Kidney tubule cell (primary cell): ENCODE measurements at places on chromosomes 6 and 20.
A peak's percentile ranks its signal among the peaks of the same experiment; 100 is the strongest.

- DNase-seq = no peak
These were observed 170.2 kb upstream of the PMEPA1 start for GRCh38 chr20:57879779-57880570.

DNA sequence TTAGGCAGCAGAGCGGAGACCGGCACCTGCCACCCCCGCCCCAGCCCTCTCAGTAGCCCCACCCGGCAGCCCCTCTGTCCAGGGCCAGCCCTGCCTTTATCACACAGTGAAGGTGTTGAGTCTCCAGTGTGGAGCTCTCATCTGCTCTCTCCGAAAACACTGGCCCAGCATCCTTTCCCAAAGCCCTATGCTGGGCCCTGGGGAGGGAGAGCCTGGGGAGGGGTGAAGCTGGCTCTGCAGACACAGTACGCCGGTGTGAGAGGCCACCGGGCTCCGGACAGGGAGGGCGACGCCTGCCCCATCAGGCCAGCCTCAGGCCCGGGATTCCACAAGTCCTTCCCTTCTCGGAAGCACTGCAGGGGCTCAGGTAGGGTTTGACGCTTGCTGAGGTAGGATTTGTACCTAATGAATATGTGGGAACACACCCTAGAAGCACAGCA lies 186.9 kb downstream of the ERMARD start:
- DNase-seq = no peak

GRCh38 chr6:105832313-105832761 lies 253.8 kb upstream of the PRDM1 start:
- DNase-seq = peak; percentile 33

GRCh38 chr6:140893432-140893831 lies 1239.3 kb upstream of the GJE1 start:
- DNase-seq = no peak

- no peak for DNase-seq
These were observed 1.9 kb downstream of the PCK1 start for GRCh38 chr20:57562541-57563465.

DNA sequence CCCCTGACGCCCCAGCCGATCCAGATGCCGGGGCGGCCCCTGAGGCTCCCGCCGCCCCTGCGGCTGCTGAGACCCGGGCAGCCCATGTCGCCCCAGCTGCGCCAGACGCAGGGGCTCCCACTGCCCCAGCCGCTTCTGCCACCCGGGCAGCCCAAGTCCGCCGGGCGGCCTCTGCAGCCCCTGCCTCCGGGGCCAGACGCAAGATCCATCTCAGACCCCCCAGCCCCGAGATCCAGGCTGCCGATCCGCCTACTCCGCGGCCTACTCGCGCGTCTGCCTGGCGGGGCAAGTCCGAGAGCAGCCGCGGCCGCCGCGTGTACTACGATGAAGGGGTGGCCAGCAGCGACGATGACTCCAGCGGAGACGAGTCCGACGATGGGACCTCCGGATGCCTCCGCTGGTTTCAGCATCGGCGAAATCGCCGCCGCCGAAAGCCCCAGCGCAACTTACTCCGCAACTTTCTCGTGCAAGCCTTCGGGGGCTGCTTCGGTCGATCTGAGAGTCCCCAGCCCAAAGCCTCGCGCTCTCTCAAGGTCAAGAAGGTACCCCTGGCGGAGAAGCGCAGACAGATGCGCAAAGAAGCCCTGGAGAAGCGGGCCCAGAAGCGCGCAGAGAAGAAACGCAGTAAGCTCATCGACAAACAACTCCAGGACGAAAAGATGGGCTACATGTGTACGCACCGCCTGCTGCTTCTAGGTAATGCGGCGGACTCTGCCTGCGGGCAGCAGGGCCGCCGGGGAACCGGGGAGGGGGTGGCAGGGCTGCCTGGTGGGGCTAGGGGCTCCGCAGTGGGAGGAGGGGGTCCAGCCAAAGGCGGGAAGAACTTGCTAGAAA lies 2.3 kb downstream of the GNAS start:
- DNase-seq = no peak

GRCh38 chr6:116507324-116507723 lies 4.1 kb upstream of the CALHM5 start:
- no peak for DNase-seq

GRCh38 chr6:160505970-160506369 lies 157.8 kb downstream of the SLC22A3 start:
- no peak for DNase-seq

DNA sequence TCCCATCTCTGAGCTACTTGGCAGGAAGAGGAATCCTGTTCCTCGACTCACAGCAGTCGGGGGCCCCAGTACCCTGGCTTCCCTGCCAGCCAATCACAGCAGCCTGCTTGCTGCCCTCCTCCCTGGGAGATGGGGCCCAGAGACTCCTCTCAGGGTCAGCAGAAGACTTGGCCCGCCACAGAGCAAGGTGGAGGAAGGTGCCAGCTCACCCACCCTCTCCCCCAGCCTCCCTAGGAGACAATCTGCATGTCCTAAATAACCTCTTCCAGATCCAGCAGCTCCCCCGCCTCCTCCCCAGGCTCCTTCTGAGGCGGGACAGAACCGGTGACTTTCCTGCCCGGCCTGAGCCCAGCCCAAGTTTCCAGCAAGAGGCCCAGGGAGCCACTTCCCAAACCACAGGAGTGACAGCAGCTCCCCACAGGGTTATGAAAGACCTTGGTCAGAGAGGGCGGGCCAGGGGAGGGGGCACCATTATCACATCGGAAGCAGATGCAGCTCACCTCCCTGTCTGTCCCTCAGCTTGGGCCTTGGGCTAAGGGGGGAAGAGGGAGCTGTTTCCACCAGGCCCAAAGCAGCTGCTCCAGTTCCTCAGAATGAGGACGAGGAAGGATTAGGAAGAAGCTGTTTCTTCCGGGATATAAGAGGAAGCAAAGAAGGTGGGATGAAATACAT lies 2.3 kb downstream of the CCND3 start:
- DNase-seq = peak; percentile 11

DNA sequence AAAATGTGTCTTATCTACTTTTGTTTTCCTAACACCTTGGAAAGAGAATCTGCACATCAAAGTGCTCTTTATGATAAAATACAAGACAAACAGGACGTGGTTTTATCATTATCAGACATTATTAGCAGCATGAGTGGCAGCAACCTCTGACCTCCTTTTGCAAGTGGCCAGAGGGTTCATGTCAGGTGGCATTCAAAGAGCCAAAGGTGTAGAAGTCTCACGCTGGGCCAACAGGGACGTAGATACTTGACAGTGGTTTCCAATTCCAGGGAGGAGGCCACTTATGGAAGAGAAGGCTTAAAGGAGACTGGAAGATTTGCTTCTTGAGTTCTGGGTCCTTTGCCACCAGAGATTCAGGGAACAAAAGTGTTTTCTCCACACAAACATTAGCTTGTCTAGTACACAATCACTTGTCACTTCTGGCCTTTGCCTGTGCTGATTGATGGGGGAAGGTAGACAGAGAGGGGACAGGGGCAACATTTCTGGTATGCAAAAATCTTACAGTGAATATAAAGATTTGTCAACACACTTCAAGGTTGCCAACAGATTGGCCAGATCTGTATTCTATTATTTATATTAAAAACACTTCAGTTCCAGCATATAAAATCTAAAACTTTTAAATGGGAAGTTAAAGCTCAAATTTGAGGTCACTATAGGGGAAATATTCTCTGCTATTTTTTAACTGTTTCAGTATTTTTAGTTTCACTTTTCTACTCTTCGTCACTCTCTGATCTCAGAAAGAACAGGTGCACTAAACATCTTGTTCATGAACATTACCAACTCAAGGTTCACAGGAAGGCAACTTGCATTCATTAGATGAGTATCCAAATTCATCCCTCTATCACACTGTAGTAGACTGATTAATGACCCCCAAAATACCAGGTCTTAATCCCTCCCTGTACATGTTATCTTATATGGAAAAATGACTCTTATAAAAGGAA lies 52.1 kb upstream of the FBXO30 start:
- no peak for DNase-seq

- peak; percentile 49 for DNase-seq
These were observed 8.9 kb upstream of the MLN start for GRCh38 chr6:33812669-33813068.

GRCh38 chr6:34459899-34460593 lies 5.8 kb upstream of the PACSIN1 start:
- peak; percentile 54 for DNase-seq

GRCh38 chr20:4047614-4048013 lies 32.3 kb upstream of the RNF24 start:
- DNase-seq = no peak

- DNase-seq = peak; percentile 32
These were observed 53.7 kb upstream of the TMX4 start for GRCh38 chr20:8073024-8073832.

GRCh38 chr6:170553534-170554012 lies 466 bp upstream of the PSMB1 start:
- DNase-seq = no peak

GRCh38 chr6:39608652-39609345 lies 116.4 kb downstream of the KIF6 start:
- DNase-seq = peak; percentile 78

GRCh38 chr6:146795479-146796133 lies 196.8 kb downstream of the ADGB start:
- no peak for DNase-seq

- DNase-seq = no peak
These were observed 568.5 kb downstream of the UTRN start for GRCh38 chr6:144853603-144854002.

GRCh38 chr20:58635279-58635665 lies 15.8 kb upstream of the STX16 start:
- no peak for DNase-seq

GRCh38 chr6:168225471-168225911 lies 94.1 kb downstream of the DACT2 start:
- DNase-seq = no peak

- DNase-seq = no peak
These were observed 611.3 kb downstream of the HDGFL1 start for GRCh38 chr6:23180504-23181293.

DNA sequence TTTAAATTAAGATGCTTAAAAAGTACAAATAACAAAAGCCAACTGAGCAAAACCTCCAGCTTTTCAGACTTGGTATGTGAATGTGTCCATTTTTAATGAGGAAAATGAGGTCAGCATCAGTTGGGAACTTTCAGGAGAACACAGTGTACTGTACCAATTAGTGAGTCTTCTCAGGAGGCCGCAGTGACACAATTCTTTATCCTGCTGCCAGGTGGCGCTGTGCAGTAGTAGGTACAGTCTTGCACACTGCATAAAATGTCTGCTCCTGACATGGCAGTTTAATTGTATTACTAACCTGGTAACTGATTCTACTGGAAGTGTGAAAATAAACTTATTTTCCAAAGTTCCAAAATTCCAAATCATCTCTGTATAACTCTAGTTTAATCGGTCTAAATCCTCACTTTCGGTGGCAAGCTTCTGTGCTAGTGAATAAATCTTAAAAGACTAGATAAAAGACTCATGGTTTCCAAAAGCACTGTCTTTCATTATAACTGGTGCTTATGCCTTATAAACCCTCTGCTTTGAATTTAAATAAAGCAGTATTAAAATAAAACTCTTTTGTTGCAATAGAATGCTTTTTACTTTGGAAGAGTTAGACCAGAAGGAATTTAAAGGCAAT lies 214.8 kb upstream of the MMS22L start:
- DNase-seq = peak; percentile 67

DNA sequence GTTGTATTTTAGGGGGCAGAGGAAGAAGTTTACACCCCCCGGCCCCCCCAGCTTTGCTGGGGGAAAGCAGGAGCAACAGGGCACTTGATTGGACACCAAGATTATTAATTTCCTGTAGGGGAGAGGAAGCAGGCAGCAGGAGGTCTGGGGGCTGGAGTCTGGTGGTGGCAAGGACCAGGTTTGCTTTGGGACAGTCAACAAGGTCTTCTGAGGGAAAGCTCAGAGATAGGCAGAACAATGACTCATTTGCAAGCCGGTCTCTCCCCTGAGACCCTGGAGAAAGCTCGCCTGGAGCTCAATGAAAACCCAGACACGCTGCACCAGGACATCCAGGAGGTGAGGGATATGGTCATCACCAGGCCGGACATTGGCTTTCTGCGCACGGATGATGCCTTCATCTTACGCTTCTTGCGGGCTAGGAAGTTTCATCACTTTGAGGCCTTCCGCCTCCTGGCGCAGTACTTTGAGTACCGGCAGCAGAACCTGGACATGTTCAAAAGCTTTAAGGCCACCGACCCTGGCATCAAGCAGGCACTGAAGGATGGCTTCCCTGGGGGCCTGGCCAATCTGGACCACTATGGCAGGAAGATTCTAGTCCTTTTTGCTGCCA lies 1.6 kb downstream of the CLVS2 start:
- DNase-seq = no peak

GRCh38 chr6:35757456-35758123 lies 18.8 kb upstream of the CLPSL2 start:
- DNase-seq = peak; percentile 17

- DNase-seq = peak; percentile 56
These were observed 9.1 kb downstream of the ZNFX1 start for GRCh38 chr20:49268600-49269365.

- DNase-seq = no peak
These were observed 752.8 kb downstream of the CBLN4 start for GRCh38 chr20:55252521-55252920.

DNA sequence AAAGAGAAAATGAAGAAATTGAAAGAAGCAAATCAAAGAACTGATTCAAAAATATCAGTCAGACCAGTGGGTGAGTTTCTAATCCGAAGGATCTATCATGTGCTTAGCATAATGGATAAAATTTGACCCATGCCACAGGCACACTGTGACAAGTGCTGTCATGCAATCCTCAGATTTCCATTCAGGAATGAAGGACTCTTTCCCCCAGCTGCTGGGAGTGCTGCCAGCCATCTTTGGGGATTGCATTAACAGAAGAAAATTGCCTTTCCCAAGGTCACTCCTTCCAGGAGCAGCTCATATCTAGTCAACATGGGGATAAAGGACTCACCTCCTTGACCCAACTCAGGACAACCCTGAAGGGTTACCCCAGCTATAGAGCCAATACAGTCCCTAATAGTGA lies 316.7 kb upstream of the TBX18 start:
- no peak for DNase-seq

- peak; percentile 58 for DNase-seq
These were observed 3.6 kb downstream of the DOP1A start for GRCh38 chr6:83071023-83071422.

DNA sequence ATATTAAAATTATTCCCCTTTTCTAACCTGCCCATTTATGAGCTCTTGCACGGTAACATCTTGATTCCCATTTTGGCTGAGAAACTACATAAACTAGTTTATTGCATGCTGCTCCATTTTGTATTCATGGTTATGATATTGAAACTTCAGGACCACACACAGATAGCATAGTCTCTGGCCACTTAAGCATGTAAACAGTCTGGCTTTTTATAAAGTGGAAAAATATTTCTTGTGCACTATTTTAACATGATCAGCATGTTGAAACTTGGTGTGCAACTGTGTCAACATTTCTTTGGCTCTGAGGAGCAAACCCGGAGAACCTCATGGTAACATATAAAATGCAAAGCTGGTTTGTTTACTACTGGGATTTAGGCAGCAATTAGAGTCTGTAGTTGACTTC lies 70.7 kb downstream of the SLX4IP start:
- DNase-seq = no peak

- DNase-seq = peak; percentile 66
These were observed at the start of gene RBBP8NL for GRCh38 chr20:62427172-62428001. RBBP8NL (minus strand) TSS chr20:62427539; CDS start chr20:62419647, 7,892 bp downstream.
